ENCODE measurements at places on chromosomes 1 and 21.

DNA sequence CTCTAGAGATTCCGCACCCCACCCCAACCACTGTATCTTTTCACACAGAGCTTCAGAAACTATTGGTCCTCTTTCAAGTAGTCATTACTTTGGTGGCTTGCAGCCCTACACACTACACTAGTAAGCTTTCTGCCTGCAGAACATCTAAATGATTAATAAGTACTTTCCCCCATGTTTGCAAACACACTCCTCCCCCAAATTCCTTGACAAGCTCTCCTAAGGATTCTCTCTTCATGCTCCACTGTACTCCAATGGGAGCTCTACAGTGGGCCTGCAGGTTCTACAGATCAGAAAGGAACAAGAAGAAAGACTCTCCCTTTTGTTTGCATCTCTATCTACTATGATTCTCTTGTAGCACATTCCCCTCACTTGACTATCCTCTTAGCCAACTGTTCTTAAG, 16.3 kb upstream of the NUF2 start:
- no peak for DNase-seq

- DNase-seq: no peak
Measured at GRCh38 chr1:170700842-170701615, 37.1 kb downstream of the PRRX1 start.

DNA sequence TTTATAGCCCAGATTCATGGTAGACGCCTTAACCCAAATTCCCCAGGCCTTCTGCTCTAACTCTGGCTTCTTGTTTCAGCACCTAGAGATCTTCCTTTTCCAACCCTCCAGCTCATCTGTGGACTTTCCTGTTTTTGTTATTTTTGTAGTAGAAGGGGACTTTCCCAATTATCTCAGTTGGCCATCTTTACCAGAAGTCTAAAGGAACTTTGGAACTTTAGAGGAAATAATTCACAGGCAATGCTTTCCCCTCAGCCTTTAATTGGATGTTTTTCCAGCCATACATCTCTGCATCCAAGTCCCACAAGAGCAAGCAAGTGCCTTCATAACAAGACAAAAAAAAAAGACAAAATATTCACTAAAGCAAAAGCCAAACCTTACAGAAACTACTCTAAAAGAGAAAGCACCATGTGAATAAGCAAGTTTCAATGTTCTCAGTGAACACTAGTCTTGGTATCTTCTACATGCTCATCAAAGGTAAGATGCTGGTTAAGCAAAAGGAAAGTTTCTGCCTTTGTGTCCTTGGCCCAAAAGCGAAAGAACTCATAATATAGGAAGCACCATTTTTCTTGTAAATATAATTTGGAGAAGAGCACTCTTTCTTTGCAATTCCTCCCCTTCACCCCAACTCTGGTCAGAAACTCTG, 377.3 kb downstream of the SETD4 start:
- DNase-seq: no peak

DNA sequence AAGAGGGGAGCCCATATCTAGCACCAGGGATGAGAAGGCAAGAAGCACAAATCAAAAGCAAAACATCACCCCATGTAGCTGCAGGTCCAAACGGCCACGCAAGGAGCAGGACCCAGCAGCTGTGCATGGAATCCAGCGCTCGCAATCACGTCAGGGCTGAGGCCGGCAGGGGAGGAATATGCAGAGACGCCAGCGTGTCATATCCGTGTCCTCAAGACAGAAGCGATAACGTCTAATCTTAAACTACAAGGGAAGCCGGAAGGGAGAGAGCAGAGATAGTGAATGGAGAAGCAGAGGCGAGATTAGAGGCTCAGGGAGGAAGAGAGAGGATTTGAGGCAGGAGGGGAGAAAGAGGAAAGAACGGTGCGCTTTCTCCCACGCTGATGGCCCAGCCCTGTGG, 39.1 kb downstream of the FBXO2 start:
- DNase-seq: no peak

GRCh38 chr1:27596261-27596660, 7.7 kb downstream of the AHDC1 start:
- DNase-seq: no peak

- DNase-seq: no peak
Measured at GRCh38 chr21:27740084-27740483, 773.2 kb upstream of the ADAMTS5 start.

DNA sequence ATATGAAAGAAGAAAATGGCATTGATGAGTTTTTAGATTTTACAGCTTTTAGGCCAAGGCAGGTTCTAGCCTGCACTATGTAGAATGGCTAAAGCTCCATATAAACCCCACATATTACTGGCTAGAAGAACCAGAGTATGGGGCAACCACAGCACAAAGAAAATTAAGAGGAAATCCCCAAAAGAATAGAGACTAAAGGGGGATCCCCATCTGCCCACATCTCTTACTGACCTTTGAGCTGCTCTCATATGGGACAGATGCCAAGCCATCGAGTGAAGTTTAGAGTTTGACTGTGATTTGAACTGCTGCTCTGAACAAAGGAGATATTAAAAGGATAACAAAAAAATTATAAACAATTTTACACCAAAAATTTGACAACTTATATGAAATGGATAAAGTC, 102.2 kb upstream of the HAO2 start:
- no peak for DNase-seq

DNA sequence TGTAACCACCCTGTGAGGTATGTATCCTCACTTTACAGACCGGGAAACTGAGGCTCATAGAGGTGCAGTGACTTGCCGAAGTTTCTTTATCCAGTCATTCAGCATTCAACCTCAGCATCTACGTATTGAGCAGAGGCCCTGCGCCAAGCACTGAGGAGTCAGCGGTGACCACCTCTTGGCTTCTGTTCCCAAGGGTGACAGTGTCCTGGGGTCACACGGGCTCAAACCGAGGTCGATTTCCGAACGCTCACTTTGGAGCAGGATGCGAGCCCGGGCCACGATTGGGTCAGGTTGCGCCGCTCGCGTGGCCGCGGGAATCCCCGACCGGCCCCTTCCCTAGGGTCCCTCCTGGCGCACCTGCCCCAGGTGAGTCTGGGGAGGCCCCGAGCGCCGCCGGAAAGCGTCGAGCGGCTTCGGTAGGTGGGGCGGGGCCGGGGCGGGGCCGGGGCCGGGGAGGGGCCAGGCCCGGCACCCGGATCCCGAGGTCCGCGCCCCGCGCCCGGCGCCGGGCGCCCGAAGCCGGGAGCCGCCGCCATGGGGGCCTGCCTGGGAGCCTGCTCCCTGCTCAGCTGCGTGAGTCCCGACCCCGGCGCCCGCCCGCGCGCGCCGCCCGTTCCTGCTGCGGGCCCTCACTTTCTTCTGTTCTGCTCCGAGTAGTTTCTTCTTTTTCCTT, at the start of gene SERINC2:
Gene SERINC2, plus strand, starts transcription at position 482 of the 673 bp plus-strand sequence. Its CDS starts 53 bp downstream, at position 535.
- DNase-seq: no peak

DNA sequence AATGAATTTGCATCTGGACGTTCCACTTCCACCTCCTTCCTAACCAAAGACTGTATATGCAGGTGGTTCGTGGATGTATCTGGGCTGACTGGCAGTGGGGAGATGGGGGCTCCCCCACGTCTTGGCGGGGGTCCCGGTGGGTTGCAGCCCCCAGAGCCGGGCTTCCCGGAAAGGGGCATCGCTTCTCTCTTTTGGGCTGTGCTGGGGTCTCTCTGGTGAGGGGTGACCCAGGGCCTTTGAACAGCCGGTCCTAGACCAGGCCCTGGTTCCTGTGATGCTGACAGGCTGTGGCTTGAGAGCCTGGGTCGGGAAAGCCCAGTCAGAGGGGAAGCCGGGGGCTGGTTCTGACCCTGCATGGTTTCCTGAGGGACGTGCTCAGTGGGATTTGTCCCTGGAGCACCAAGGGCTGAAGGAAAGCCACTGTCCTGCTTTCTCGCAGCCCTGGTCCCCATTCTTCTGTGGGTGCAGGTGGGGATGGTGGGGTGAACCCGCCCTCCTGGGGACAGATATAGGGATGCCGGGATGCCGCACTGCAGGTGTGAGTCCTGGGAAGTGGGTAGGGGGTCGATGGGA, 29.8 kb downstream of the COL18A1 start:
- DNase-seq: no peak

GRCh38 chr1:94725566-94725965, 94.6 kb upstream of the SLC44A3 start:
- DNase-seq: no peak

- no peak for DNase-seq
Measured at GRCh38 chr21:45882645-45883044, 98.9 kb upstream of the COL6A1 start.

- DNase-seq: no peak
Measured at GRCh38 chr1:225845097-225845496, 35.2 kb downstream of the EPHX1 start.

GRCh38 chr1:66300972-66301451, 232.9 kb upstream of the SGIP1 start:
- DNase-seq: no peak

DNA sequence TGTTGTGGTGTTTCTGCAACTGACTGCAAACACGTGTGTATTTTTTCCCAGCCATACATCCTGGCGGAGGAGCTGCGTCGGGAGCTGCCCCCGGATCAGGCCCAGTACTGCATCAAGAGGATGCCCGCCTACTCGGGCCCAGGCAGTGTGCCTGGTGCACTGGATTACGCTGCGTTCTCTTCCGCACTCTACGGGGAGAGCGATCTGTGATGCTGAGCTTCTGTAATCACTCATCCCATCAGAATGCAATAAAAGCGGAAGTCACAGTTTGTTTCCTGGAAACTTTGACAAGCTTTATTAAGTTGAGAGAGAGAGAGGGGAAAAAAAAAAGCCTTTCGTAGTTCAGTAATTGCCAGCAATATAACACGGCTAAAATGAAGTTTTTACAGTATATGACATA, 32.7 kb upstream of the MTR start:
- DNase-seq: no peak

DNA sequence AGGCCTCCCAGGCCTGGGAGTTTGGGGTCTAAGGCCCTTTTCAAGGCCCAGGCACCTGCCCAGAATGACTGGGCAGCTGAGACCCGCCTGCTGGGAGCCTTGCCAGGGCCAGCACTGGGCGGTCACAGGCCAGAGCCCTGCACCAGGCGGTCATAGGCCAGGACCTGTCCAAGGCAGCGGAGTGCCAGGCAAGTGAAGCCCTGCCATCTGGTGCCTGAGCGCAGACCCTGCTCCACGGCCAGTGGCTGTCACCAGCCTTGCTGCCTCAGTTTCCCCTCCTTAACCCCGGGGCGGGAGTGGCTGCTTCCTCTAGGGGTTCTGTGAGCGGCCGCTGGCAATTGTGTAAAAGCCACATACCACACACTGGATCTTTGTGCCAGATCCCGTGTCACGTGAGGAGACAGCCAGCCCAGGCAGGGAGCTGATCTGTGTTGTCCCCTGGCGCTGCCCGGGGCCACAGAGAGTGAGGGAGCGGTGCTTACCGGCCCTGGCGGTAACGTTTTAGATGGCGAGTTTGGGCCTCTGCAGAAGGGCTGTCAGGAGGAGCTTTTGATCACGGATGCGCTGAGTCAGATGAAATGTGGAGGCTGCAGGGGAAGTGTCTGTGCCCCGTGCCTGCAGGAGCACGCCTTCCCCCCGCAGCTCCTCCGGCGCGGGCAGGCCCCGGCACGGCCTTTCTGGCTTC, 4.6 kb downstream of the COL18A1 start:
- no peak for DNase-seq

- DNase-seq: no peak
Measured at GRCh38 chr1:94614168-94614815, 72.7 kb upstream of the F3 start.

DNA sequence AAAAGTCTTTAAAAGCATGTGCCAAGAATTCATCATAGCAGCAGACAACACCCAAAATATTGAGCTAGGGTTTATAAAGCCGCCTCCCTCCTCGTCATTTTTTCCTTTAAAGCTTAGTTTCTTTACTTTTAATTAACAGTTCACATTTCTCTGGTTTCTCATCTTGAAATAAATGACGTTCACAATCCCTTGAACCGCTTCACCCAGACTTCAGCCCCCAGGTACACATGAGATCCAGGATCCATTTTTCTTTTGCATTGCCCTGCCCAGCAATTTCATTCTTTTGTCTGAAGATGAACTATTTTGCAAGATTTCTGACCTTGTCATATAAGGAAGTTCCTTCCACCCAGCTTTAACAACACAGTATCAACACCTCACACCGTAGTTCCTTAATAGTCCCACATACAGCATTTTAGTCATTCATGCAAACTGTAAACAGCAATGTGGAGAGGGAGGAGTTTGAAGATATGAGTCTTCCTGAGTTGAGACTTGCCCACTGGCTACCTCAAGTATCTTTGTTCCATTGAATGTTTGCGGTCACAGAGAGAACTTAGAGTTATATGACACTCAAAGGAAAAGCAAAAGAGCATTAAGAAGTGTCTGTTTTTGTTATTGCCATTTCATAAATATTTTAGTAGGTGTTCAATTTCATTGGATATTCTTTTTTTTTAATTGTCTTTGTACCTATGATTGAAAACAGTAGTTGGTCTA, 35.3 kb upstream of the CACYBP start:
- no peak for DNase-seq

DNA sequence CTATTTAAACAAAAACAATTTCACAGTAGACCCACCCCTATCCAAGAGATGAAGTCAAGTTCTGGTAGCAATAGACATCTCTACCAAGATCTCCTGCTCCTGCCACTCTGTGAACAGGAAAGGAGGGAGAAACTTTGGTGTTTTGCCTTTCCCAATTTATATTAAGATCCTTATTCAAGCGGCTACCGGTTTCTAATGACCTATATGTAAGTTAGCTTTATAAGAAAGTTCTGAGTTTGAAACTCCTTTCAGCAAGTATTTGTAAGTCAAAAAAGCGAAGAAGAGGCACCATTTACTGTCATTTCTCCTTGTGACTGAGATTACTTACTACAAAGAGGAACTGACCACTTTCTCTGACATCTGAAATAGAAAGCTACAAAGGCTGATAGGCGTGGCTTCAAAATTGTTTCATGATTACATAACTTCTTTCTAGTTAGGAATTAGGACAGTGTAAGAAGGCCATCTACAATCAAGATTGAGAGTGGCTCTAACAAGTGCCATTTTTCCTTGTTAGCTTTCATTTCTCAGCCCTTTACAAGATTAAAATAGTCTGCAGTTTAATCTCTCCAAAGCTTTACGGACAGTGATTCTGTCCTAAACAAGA, at the start of gene MNDA:
Gene MNDA, plus strand, starts transcription at position 448 of the 604 bp plus-strand sequence. CDS start 10,803 bp downstream, outside the sequence.
- no peak for DNase-seq

GRCh38 chr1:157103268-157103667, 3.7 kb upstream of the ETV3L start:
- no peak for DNase-seq

- DNase-seq: no peak
Measured at GRCh38 chr1:157952601-157953000, 40.8 kb upstream of the KIRREL1 start.

GRCh38 chr21:45507523-45507875, 34.7 kb downstream of the SLC19A1 start:
- no peak for DNase-seq

- no peak for DNase-seq
Measured at GRCh38 chr1:65311760-65312159, 2.4 kb downstream of the DNAJC6 start.

- no peak for DNase-seq
Measured at GRCh38 chr1:225466848-225467192, 39.0 kb upstream of the LBR start.

All from neural crest cell (in vitro differentiated cells).